ENCODE measurements at places on chromosomes 16 and 17.
A peak's percentile ranks its signal among the peaks of the same experiment; 100 is the strongest.

- no peak for DNase-seq
Observed at GRCh38 chr17:56291226-56291805, 138.0 kb downstream of the ANKFN1 start.

DNA sequence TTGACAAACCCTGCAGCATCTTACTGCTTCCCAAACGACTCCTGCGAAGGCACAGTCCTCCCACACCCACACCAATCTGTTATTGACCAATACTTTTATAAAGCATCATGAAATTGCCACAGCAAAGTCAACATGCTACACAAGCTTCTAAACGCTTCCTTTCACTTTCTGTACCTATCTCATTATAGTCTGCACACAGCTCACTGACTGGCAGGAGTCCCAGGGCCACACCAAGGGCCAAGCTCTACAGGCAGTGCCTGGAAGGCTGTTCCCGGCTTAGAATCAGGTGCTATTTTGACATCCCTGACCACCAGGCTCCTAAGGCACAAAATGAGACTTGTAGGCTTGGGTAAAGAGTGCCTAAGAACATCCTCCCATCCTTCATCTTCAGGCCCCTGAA lies 39.5 kb downstream of the USP7 start:
- DNase-seq = no peak

DNA sequence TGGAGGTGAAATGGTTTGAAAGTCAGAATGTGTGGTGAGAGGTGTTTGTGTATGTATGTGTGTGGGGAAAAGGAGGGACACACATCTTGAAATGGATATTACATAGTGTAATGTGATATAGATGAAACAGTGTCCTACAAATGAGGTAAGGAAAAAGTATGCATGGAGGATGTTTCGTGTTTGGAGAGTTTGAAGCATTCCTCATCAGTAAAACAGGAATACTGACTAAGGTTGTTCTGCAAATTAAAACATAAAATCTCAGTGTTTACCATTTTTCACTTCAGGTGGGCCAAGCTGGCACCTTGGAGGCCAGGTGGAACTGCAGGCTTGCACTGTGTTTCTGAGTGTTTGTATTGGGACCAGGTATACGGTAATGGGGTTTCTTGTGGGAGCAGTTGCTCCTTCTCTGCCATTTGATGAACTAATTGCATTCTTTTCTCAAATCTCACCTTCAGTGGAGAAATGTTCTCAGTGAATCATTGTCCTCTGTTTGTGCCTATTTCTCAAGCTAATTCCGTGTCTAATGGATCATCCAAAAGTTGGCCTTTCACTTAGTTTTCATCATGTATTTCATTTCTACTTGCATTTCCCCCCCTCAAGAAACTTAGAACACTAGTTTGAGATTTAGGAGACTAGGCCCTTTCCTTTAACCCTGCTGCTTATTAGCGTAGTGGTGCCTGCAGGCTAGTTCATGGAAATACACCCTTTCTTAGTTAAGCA lies 8.2 kb upstream of the TBKBP1 start:
- DNase-seq = no peak

- no peak for DNase-seq
Observed at GRCh38 chr17:27506348-27507218, 50.3 kb downstream of the KSR1 start.

GRCh38 chr16:27495191-27495590 lies 54.5 kb downstream of the GTF3C1 start:
- DNase-seq = no peak

- DNase-seq = peak; percentile 18
Observed at GRCh38 chr16:85569615-85570212, 43.4 kb upstream of the GSE1 start.

DNA sequence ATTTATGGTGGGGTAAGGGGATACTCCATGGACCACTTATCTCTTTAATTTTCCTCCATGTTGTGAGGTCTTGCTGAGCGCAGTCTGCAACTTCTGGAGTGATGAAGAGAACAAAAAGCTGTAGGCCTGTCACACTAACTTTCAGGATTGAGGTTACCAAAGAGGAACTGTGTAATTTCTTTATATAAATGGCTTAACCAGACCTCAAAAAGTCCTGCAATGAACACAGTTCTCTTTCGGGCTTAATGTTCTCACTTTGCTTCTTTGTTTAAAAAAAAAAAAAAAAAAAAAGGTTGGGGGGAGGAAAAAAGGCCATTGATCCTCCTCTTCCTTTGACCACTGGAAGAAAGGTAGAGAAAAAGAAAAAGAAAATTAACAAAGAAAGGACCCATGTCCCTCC lies 86.8 kb upstream of the SOX9 start:
- DNase-seq = no peak

GRCh38 chr16:74837056-74837455 lies 62.4 kb upstream of the FA2H start:
- DNase-seq = no peak

- no peak for DNase-seq
Observed at GRCh38 chr17:35546487-35546886, 9.0 kb upstream of the SLFN12L start.

GRCh38 chr17:4908301-4908700 lies 5.4 kb upstream of the CHRNE start:
- no peak for DNase-seq

DNA sequence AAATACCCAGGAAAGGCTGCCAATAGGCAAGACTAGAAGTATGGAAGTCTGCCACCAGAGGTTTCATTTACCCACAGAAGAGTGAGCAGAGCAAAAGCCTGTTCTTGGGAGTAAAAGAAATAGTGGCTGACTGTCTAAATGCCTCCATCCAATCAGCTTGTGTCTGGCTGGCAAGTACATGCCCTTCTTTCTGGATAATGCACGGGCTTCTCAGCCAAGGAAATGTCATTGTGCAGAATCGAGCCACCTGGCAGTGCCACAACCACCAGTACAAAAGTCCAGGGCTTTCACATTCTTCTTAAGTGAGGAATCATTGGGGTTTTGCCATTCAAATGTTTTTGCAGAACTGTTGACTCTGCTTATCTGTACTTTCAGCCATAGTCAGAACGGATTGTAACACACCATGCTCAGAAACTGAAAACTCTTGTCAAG lies 10.1 kb upstream of the ERCC4 start:
- no peak for DNase-seq

DNA sequence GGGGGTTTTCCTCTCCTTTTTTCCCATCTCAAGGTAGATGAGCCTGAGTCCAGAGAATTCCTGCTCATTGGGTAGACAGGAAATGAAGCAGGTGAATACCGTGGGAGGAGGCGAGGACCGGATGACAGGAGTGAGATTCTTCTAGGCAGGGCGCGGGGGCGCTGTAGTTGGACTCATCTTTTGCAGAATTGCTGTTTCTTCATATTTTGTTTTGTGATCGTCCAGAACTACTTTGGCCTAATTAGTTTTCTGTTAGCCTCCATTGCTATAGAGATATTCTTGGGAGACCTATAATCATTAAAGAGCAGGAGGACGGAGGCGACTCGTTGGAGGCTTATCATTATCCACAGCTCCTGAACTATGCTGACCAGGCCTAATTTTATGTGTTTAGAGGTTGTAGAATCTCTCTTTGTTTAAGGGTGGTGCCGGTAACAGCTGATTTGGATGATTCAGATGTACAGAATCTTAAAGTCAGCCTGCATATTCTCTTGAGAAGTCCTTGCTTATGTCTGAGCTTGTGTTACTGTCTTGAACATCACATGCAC lies 650 bp downstream of the ATP6V0A1 start:
- no peak for DNase-seq

- DNase-seq = no peak
Observed at GRCh38 chr17:61492759-61493526, 40.7 kb downstream of the TBX4 start.

DNA sequence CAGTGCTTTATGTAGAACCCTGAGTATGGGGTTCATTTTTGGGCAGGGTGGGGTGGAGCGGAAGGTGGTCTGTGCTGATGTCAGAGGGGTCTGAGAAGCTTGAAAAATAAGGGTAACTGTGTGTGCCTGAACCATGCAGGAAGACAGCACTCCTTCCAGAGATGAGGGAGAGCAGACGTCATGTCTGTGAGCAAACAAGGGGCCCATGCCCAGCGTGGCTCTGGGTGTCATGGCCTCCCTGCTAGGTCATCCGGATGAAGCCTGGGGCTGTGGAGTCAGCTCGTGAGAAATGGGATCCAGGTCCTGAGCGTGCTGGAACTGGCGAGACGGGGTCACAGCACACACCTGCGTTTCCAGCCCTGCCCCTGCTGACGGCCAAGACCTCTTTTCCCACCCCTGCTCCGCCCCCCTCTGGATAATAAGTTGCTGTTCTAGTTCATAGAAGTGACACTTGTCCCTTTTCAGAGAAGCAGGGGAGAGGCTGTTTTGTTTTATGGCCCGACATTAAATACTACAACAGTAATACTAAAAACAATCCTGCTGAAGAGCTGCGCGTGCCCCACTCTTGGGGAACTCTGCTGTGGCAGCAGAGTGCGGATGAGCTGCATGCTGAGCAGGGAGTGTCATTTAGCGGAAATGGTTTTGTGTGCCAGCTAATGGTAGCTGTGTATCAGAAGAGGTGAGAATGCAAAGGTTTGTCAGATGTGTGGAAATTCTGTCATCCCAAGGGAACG lies 92.6 kb downstream of the RPTOR start:
- DNase-seq = no peak

- DNase-seq = peak; percentile 49
Observed at GRCh38 chr17:30363715-30364202, 15.0 kb upstream of the CPD start.

DNA sequence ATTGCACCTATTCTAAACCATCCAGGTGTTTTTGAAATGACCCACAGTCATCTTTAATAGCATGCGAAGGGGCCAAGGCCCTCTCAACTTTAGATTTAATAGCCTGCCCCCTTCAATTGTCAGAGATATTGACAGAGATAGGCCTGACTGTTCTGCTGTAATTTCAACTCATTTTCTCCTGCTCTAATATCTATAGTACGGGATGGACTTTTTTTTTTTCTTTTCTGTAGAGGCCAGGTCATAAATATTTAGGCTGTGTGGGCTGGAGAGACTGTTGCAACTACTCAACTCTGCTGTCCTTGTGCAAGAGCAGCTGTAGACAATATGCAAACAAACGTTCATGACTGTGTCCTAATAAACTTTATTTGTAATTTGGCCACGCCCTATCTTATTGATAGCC lies 24.7 kb upstream of the KRT20 start:
- no peak for DNase-seq

GRCh38 chr16:8511464-8511863 lies 78.8 kb downstream of the TMEM114 start:
- no peak for DNase-seq

DNA sequence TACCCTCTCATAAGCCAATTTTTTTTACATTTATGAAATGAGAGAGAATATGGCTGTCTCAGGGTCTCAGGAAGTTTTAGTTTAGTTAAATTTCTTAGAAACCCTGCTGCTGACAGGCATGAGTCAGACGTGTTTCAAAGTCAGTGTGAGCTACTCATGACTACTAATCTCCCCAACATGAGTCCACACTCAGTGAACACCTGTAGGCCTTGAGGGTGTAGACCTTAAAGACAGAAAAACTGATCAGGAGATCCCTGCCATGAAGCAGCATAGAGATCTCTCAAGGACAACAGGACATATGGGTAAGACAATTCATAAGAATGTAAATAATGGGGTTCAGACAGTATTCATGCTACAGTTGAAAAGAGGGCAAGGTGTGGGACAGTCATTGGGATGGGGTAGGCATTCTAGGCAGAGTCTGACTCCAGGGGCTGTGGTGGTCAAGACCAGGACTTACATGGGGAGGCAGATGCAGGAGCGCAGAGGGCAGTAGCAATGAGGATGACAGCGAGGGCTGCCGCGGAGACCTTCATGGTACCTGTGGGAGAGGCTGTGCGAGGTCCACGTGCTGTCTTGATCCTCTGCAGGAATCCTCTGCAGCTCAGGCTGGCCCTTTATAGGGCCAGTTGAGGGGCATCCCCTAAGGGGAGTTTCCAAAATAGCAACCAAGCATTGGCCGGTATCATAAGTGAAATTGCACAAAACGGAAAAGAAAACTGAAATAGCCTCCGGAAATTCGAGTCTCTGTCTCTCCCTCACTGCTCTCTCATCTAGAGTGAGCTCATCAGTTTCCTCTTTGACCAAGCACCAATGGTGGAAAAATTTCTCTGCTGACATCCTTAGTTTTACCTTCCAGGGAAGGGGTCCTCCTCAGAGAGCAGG lies at the start of gene CCL5:
CCL5 (minus strand) TSS at position 588 of the 882 bp plus-strand sequence.
- no peak for DNase-seq

GRCh38 chr17:32486701-32487472 lies at the start of gene CDK5R1:
CDK5R1 (plus strand) TSS chr17:32486993; CDS start chr17:32487621, 628 bp downstream.
- peak; percentile 43 for DNase-seq

DNA sequence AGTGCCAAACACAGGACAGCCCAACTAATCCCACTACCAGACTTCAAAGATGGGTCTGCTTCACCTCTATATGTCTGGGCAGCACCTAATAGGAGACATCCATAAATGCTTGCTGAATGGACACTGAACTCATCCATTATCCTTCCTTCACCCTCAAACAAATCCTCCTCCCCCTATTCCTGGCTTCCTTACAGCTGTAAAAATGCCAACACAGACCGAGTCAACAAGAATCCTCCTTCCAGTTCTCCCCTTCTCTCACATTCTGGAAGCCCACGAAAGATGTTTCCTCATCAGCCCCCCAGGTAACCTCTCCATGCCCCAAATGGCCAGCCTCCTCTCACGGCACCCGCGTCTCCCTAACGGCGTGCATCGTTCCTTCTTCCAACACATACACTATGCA lies 12.3 kb downstream of the PELP1 start:
- DNase-seq = no peak

DNA sequence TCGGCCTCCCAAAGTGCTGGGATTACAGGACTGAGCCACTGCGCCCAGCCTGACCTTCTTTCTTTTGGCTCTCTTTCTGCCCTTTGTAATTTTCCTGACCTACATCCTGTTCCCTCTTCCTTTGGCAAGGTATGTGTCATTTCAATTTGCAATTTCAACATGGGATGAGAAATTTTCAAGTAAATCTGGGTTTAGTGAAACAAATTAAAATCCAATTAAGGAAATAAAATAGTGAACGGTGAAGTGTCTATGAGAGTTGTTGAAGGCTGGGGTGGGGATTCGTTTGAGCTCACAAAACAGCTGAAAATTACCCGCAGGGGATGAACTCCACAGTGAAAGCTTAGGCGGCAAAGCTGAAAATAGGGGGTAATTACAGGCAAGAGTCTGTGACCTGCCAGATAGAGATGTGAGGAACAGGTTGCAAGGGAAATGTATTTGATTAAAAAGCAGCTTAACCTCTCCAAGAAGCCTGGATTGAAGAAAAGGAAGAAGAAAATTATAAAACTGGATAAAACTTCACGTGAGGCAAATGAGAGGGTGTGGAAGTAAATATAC lies 277.7 kb downstream of the UTP18 start:
- no peak for DNase-seq

DNA sequence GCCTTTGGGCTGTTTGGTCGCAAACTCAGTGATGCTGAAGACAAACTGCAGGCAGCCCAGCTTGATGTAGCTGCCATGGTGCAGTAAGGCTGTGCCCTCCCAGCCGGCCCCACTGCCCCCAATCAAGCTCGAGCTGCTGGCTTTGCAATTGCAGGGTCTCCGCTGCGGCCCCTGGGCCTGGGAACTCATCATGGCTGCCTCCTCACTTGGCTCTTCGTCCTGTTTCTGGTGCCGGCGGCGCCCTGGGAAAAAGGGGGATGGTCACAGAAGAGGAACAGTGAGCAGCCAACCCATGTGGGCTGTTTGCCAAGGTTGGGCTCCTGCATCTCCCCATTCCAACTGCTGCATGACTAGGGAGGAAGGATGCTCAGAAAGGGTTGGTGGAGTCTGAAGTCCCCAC lies 3.4 kb upstream of the DHRS13 start:
- DNase-seq = no peak

Measured in stimulated activated CD8-positive, alpha-beta memory T cell treated with anti-CD3 and anti-CD28 coated beads, Interleukin-4, amount 100 ng/mL, for 1 hour (primary cell).